ENCODE measurements at places on chromosomes 5 and 9. TPM values are rescaled to one million over a fixed set of nuclear protein-coding genes. Genes with fewer than 3 reads are reported as not detected.

DNA sequence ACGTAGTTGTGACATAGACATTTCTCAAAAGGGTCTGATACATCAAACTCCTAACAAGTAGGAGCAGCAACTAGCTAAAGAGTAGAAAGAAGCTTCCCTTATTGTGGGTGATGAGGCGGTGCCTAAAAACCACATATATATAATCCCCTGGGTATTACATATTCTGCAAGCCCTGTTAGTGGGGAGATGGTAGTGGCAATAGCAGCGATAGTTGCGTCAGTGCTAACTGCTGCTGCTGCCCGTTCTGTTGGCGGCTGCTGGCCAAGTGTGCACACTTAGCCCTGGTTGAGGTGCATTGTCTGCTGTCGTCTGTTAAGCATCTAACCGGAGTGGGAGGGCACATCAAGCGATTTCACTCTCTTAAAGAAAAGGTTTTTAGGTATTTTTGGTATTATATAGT, 35.8 kb downstream of the VLDLR start:
- H3K27ac ChIP-seq = no peak overlapping the region
- H3K4me3 ChIP-seq = no peak overlapping the region
- no peaks in the 10 kb centered on the region for H3K27me3 ChIP-seq
- no peak for DNase-seq
- H3K4me1 ChIP-seq = peaks cover 8% of the 10 kb centered on the region

The LEAP2 gene
- 0.63 TPM for polyA plus RNA-seq

- no peak overlapping the region for H3K4me3 ChIP-seq
- H3K27ac ChIP-seq = no peak overlapping the region
- no peaks in the 10 kb centered on the region for H3K27me3 ChIP-seq
- DNase-seq = no peak
- H3K4me1 ChIP-seq = peaks cover 12% of the 10 kb centered on the region
Measured at GRCh38 chr9:94993160-94993820, 266.8 kb downstream of the AOPEP start.

DNA sequence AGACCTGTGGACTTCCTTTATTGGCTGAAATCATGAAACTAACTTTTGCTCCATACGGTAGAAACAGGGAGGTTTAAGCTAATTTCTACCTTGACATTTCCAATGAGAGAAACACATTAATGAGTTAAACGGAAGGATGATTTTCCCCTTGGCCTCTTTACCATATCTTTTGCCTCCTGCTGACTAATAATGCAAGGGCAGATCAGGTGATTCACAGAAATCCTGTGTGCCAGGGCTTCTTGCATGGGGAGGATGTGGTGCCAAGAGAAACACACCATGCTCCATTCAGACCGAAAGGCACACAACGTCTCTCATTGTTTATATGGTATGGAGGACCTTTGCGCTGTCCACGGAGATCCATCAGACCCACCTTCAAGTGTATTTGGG, 17.4 kb upstream of the PRLR start:
- no peak overlapping the region for H3K27ac ChIP-seq
- no peak for DNase-seq
- no peaks in the 10 kb centered on the region for H3K36me3 ChIP-seq
- H3K4me1 ChIP-seq = no peaks in the 10 kb centered on the region
- no peak overlapping the region for H3K4me3 ChIP-seq

- H3K4me3 ChIP-seq = no peak overlapping the region
- H3K36me3 ChIP-seq = peaks cover 45% of the 10 kb centered on the region
- DNase-seq = peak; percentile 55
- peak overlapping the region; percentile 57 for H3K27ac ChIP-seq
- peaks cover 17% of the 10 kb centered on the region for H3K4me1 ChIP-seq
Measured at GRCh38 chr9:32431940-32432555, 47.6 kb downstream of the ACO1 start.

- no peak overlapping the region for H3K4me3 ChIP-seq
- H3K4me1 ChIP-seq = no peaks in the 10 kb centered on the region
- no peaks in the 10 kb centered on the region for H3K36me3 ChIP-seq
- no peak for DNase-seq
- H3K27ac ChIP-seq = no peak overlapping the region
- no peaks in the 10 kb centered on the region for H3K27me3 ChIP-seq
Measured at GRCh38 chr9:85859765-85860164, 81.2 kb upstream of the NAA35 start.

DNA sequence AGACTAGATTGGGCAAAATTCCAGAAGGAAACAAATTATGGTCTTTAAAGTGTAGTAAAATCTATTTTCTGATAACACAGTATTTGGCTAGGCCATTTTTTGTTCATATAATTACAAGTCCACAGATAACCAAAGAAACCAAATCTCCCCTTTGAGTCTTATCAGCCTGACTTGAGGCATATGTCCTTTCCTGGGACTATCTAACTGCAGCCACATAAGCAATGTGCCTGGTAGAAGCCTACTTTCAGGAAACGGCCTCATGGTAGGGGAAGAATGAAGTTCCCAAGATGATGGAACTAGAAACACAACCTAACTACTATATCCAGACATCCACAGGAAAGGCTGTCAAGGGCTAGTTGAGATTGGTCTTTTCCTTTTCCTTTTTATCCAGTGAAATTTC, 130.0 kb downstream of the PIK3R1 start:
- no peaks in the 10 kb centered on the region for H3K27me3 ChIP-seq
- H3K4me3 ChIP-seq = no peak overlapping the region
- no peak overlapping the region for H3K27ac ChIP-seq
- H3K4me1 ChIP-seq = no peaks in the 10 kb centered on the region

- H3K36me3 ChIP-seq = no peaks in the 10 kb centered on the region
- no peak for DNase-seq
- no peak overlapping the region for H3K4me3 ChIP-seq
- no peaks in the 10 kb centered on the region for H3K27me3 ChIP-seq
Measured at GRCh38 chr9:104923740-104924139, 4.2 kb downstream of the ABCA1 start.

DNA sequence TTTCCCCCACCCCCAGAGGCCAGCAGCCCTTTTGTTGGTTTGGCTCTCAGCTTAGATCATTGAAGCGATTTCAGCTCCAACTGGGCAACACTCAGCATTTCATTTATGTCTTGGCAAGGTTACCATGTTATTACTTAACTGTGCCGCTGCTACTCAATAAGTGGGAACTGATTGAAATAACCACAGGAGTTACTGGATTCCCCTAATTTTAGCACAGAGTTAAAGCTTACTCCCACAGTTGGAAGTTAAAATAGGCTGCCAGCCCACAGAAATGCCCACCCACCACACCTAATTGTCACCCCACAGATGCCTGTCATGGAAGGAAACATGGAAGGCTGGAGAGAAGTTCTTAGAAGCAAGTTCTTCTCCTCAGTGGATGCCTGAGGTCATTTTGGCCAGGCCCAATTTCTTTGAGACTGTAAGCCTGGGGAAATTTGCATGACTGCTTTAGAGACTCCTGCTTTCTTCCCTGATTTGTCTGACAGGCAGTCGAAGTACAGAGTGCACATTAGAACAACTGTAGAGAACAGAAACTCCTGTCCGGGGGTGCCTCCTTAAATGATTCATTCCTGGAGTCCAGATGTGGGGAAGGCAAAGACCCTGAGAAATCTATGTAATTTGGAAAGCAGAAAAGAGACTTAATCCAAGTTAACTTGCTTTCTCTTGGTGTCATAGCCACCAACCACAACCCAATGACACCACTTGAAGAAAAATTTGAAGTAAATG, 370.0 kb downstream of the ZSWIM6 start:
- no peak overlapping the region for H3K4me3 ChIP-seq
- H3K27me3 ChIP-seq = peaks cover 5% of the 10 kb centered on the region
- no peaks in the 10 kb centered on the region for H3K4me1 ChIP-seq
- no peaks in the 10 kb centered on the region for H3K36me3 ChIP-seq
- no peak overlapping the region for H3K27ac ChIP-seq

DNA sequence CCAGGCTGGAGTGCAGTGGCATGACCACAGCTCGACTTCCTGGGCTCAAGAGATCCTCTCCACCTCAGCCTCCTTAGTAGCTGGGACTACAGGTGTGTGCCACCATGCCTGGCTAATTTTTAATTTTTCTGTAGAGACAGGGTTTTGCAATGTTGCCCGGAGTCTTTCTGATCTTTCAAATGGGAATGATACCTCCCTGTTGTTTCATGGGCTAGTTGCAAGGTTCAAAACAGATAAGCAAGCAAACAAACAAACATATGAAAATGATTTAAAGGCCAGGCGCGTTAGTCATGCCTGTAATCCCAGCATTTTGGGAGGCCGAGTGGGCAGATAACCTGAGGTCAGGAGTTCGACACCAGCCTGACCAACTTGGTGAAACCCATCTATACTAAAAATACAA, 45.3 kb upstream of the PLPP1 start:
- H3K27ac ChIP-seq = no peak overlapping the region
- H3K36me3 ChIP-seq = no peaks in the 10 kb centered on the region
- DNase-seq = no peak
- H3K4me1 ChIP-seq = no peaks in the 10 kb centered on the region
- H3K27me3 ChIP-seq = no peaks in the 10 kb centered on the region

DNA sequence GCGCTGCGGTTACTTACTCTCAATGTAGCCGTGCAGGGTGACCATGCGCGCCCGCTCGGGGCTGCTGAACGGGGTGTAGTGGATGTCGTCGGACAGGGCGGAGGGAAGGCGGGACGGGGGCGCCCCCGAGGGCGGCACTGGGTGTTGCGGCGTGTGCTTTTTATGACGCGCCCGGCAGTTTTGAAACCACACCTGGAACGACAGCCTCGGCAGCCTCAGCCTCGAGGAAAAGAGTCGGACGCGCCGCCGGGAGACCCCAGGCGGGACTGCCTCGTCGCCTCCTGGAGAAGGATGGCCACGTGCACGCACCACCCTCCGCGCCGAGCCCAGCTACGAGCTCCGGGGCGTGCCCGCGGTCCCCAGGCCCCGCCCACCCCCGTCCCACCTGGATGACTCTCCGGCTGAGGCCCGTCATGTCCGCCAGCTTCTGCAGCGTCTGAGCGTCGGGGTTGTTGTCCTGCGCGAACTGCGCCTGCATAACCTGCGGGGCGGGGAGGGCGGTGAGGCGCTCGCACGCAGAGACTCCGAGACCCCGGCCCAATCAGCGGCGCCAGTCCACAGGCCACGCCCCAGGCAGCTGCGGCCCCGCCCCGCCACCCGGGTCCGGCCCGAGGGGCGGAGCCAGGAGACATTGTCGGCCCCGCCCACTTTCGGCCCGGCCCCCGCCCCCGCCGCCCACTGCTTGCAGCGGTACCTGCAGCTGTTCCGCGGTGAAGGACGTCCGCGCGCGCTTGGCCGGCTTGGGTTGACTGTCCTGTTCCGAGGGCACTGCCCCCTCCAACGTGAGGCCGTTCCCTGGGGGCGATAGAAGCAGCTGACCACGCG, 15.0 kb downstream of the LHX6 start:
- H3K27me3 ChIP-seq = peaks cover 92% of the 10 kb centered on the region
- H3K36me3 ChIP-seq = no peaks in the 10 kb centered on the region
- DNase-seq = peak; percentile 99
- no peak overlapping the region for H3K27ac ChIP-seq

DNA sequence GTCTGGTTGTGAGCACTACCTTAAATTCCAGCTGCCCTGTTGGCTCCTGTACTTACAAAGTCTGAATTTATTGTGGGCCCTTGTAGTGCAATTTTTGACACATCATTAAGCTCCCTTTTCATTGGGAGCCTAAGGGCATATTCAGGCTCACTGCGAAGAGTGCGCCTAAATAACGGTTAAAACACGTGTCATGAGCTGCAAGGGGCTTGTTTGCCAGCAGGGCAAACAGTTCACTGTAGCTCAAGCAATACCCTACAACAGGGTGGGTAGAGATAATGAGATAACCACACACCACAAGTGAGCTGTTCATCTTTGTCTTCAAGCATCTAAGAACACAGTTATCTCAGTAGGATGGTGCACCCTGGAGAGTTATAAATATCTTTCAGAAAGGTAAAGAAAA, 214.2 kb downstream of the SLF1 start:
- no peak overlapping the region for H3K4me3 ChIP-seq
- no peaks in the 10 kb centered on the region for H3K27me3 ChIP-seq
- H3K4me1 ChIP-seq = no peaks in the 10 kb centered on the region
- no peak for DNase-seq
- H3K36me3 ChIP-seq = no peaks in the 10 kb centered on the region
- no peak overlapping the region for H3K27ac ChIP-seq

GRCh38 chr5:124519396-124519795, 227.0 kb downstream of the ZNF608 start:
- H3K27me3 ChIP-seq = no peaks in the 10 kb centered on the region
- H3K4me1 ChIP-seq = peaks cover 3% of the 10 kb centered on the region
- DNase-seq = no peak
- no peak overlapping the region for H3K27ac ChIP-seq
- no peak overlapping the region for H3K4me3 ChIP-seq

The STARD4 gene
- polyA plus RNA-seq = 10.0 TPM

DNA sequence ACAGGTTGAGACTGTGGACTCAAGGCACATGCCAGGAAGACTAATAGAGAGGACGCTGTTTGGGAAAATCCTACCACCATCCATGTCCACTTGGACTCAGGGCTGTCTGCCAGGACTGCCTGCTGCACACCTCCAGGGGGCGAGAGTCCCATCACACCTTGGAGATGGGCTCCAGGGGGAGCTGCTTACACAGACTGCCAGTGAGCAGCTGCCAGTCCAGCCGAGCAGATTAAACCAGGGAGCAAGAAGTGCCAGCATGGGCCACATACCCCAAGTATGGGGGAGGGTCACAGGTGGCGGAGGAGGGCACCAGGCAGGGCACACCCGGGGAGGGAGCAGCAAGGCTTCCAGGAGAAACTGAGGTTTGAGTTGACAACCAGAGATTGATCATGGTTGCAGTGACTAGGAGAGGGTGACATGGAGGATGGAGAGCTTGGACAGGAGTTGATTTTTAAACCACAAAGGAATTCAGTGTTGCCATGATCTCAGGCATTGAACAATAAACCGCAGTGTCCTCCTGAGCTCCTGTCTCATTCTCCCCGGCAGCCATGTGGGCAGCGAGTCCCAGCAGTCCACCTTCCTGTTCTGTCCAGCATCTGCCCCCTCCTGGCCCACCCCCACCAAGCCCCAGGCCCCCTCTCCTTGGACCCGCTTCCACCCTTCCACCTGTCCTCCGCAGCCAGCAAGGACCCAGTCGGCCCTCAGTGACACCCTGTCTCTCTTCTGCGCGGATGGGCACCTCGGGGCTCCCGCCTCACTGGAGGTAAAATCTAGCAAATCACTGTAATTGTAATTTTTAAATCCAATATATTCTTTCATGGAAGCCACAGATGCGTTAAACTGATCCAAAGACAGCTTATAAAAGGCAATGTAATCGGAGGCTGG, 3.1 kb upstream of the VAV2 start:
- no peaks in the 10 kb centered on the region for H3K27me3 ChIP-seq
- H3K4me1 ChIP-seq = peaks cover 27% of the 10 kb centered on the region
- no peak overlapping the region for H3K4me3 ChIP-seq
- H3K27ac ChIP-seq = no peak overlapping the region

The AQP7 gene
- polyA plus RNA-seq = 0.05 TPM

DNA sequence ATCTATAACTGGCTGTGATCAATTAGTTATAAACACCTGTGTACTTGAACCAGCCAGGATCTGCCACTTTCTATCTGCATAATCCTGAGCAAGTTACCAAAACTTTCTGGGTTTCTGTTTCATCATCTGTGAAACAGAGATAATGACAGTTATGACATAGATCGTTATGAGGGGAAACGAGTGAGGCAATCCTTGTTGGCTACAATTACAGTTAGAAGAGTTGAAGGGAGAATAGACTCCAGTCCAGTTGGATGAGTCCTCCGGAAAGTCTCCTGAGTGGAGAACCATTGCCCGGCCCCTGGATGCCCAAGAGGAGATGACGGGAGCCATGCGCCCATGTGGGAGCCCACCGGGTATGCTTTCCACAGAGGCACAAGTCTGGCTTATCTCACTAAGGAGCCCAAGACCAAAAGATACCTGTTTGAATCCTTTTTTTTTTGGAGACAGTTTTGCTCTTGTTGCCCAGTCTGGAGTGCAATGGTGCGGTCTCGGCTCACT, 4.5 kb downstream of the PDE6A start:
- DNase-seq = no peak
- no peak overlapping the region for H3K4me3 ChIP-seq
- H3K36me3 ChIP-seq = no peaks in the 10 kb centered on the region
- no peaks in the 10 kb centered on the region for H3K27me3 ChIP-seq
